ENCODE measurements at places on chromosomes 7 and 10.

GRCh38 chr7:27221201-27221797 lies 21.3 kb upstream of the EVX1 start:
- no peak for DNase-seq

DNA sequence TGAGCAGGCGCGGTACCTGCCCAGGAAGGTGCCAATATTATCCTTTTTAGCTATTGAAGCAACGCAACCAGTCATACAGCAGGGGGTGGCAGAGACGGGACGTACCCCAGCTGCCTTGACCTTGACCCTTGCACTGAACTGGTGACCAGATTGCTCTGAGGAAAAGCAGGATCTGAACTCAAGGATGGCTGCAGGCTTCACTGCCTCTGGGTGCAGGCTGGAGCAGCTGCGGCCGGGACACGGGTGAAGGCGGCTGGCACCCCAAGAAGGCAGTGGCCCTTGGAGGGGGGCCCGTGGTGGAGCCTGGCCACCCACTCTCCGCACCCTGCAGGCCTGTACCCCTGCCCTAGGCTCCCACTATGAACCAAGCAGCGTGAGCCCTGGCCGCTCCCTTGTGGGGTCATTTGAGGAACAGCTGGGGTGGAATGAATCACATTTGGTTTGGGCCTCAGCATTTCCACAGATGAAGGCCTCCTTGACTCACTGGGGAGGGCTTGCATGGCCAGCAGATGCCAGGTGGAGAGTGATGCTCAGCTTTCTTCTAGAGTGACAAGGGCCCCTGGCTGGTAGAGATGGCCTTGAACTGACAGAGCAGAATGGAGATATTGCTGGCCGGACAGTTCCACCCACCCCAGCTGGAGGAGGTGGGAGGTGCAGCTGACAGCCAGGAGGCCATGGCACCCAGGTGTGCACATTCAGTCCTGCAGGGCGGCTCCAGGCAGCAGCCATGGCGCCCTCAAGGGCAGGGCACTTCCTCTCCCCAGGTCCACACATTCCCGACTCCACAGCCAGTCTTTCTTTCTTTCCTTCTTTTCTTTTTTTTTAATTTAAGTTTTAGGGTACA lies 218.7 kb downstream of the WDR37 start:
- DNase-seq = no peak

GRCh38 chr7:82823073-82823472 lies 339.6 kb downstream of the PCLO start:
- DNase-seq = no peak

- no peak for DNase-seq
Observed at GRCh38 chr7:50628434-50629084, 63.4 kb upstream of the DDC start.

DNA sequence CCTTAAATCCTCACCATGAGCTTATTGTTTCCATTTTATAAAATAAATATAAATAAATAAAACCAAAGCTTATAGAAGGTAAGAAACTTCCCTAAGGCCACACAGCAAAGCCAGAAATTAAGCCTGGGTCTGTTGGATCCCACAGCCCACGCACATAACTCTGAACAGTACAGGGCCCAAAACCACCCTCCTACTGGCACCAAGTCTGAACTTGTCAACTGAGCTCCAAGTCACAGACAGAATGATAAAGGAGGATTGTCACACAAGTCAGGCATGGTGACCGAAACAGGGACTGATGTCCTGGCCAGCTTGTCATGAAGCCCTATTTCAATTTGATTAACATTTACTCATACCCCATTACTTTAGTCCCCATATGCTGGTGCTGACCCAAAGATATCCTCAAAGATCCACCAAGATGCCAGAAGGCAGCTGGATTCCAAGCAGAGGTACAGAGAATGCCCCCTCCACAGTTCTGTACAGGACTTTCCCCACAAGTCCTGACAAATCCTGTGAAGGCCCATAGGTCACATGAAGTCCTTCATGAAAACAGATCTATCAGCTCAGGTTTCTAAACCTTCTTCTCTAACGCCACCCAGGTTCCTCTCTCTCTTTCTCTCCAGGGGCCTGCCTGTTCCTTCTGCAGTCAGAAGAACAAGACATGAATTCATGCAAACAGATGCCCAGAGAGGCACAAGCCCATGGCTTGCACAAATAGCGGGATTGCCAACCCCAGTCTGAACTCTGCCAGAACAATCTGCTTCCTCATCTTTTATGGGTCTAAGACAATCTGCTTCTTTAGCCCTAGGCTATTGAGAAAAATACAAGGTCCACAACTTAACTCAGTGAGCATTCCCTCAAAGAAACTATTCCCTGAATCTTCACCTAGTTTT lies 60.9 kb downstream of the GLI3 start:
- no peak for DNase-seq

DNA sequence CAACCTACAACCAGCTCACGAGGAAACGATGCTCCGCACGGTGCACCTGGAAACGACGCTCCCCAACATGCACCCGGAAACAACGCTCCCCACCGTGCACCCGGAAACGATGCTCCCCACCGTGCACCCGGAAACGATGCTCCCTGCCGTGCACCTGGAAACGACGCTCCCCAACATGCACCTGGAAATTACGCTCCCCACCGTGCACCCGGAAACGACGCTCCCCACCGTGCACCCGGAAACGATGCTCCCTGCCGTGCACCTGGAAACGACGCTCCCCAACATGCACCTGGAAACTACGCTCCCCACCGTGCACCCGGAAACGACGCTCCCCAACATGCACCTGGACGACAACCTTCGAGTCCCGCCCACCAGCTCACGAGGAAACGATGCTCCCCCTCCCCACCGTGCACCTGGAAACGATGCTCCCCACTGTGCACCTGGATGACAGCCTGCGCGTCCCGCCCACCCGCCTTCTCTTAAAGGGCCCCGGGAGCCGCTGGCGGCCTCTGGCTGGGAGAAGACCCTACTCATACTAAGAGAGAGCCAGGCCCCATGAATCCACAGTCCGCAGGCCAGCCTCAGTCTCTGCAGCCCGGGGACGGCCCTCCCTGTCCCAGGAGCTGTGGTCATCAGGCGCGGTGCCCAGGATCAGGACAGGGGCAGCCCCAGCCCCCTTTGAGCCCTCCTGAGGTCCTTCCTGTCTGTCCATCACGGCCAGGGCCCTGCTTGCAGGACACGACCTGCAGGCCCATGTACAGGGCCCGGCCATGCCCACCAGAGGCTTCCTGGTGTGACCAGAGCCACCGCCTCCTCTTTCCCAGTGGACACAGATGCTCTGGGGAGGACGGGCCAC lies 98.3 kb downstream of the PDGFA start:
- no peak for DNase-seq

- no peak for DNase-seq
Observed at GRCh38 chr10:11018432-11018841, 765 bp downstream of the CELF2 start.

DNA sequence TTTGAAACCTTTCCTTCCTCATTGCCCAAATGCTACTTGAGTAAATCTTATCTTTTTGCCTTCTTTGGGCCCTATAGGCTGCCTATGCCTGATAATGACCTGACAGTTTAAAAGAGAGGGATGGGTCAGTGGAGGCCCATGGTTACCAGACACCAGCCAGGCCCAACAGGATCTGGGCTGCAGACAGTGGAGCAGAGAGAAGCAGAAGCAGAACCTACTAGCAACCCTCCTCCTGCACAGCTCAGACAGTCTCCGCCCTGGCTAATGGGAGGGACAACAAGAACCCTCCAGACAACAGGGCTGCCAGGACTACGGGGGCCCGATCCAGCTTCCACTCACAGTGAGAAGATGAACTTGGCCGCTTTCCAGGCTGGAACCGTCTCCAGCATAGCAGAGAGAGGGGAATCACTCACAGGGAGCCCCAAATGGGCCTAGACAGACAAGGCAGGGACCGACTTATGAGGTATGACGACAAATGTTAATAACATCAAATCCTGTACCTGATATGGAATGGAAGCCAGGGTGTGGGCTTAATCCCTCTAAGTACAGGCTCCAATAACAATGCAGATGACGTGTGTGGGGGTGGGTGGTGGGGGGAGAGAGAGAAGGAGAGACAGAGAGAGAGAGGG lies 31.7 kb upstream of the DGKI start:
- no peak for DNase-seq

GRCh38 chr10:11113156-11113555 lies 95.5 kb downstream of the CELF2 start:
- DNase-seq = no peak

DNA sequence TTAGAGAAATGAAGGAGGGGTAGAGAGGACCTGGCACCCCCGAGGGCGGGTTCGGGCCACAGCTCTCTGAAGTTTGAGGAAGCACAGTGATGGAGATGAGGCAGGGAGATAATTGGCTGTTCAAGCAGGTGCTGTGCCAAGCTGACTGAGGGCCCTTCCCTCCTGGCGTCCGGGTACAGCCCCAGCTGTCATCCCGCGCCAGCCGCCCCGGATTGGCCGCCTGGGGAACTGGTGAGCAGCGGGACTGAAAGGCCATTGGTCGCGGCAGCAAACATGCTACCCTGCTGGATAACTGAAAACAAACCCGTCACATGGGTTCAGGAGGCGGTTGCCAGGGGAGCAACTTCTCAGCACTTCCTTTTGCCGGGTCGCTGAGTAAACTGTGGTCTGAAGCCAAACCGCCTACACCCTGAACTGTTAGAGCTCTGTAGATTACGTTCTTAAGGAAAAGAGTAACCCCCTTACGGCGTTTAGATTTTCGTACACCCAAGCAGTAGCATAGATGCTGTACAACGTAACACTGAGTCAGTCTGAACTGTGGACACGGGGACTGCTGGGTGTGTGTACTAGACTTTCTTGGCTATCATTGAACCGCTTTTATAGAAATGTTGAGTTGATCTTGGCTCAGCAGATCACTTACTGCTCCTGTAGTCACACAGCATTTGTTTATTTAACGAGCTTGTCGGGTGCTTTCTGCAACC lies 1.3 kb downstream of the INSIG1 start:
- peak; percentile 85 for DNase-seq

DNA sequence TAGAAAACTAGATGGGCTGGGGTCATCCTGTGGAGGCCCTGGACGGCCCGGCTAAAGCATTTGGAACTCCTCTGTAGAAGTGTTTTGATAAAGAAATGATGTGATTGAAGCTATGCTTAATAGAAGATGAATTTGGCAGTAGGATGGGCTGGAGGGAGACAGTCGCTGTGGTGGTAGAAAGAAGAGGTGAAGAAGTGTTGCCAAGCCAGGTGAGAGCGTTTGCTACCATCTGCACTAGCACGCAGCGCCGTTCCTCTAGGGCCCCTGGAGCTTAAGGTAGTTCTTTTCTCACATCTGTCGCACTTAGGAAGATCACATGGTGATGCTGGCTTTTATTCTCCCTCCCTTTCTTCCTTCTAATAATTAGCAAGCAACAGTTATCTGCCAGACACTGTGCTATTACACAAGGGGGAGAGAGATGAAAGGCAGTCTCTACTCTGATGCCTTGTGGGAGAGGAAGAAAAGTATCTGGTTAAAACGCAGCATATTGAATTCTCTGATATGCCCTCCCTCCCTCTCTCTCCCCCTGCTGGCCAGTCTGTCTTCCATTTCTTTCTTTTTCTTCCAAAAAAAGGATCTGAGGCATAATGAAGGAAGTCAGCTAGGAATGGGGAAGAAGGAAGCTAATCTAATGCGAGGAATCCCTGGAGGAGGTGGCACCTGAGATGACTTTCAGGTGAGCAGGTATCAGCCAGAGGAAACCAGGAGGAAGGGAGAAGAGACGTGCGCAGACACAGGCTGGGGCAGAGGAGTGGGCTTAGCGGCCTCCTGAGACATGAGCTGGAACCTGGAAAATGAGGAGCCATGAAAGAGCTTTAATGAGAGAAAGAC lies 162.3 kb upstream of the KLF14 start:
- DNase-seq = no peak

DNA sequence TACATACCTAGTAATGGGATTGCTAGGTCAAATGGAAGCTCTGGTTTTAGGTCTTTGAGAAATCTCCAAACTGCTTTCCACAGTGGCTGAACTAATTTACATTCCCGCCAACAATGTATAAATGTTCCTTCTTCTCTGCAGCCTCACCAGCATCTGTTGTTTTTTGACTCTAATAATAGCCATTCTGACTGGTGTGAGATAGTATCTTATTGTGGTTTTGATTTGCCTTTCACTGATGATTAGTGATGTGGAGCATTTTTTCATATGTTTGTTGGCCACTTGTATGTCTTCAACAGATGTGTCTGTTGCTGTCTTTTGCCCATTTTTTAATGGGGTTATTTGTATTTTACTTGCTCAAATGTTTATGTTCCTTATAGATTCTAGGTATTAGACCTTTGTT lies 675.5 kb downstream of the SUGCT start:
- DNase-seq = no peak

- no peak for DNase-seq
Observed at GRCh38 chr10:32150532-32151101, 94.4 kb upstream of the KIF5B start.

DNA sequence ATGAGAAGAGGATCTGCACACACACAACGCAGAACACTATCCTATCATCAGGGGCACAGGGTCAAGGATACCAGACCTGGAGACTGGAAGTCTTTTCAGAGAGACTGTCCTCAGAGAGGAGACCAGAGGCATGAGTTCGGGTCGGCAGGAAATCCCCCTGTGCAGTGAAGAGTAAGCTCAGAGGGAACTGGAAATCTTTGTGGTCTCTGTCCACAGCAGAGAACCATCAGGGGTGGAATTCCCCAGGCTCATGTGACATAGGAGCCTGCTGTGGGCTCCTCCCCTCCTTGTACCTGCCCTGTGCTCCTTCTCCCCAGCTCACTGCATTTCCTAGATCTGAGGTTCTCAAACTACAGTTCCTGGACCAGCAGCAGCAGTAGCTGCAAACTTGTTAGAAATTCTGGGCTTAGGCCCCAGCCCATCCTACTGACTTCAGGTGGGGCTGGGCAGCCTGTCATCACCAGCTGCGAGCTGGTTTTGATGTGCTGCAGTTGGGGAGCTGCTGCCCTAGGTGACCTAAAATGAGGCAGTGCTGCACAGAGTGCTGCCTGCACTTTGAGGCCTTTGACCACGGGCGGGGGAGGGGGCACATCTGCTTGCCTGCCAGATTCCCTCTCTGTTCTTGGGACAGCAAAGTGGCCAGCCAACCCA lies 2.4 kb downstream of the ZMIZ2 start:
- no peak for DNase-seq

GRCh38 chr10:71513540-71513853 lies 116.8 kb downstream of the CDH23 start:
- no peak for DNase-seq

Measured in frontal cortex (tissue), 4 donors.